Activated effector memory CD4-positive, alpha-beta T cell treated with anti-CD3 and anti-CD28 coated beads, Interleukin-2, amount 50 U/mL, for 16 hours (primary cell): ENCODE measurements at places on chromosomes 7 and 10.

DNA sequence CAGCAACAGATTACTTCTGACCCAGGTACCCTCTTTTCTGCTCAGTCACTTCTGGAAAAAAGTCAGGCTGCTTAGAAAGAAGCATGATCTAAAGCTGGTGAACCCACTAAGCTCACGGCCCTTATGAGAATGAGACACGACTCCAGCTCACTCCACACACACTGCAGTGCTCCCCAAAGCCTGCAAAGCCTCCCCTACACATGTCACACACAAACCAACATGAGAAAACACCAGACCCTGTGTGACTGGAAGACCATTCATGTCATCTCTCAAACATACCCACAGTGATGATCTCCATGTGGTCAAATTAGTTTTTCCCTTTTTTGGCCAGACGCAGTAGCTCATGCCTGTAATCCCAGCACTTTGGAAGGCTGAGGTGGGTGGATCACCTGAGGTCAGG lies 391 bp downstream of the ANKRD61 start:
- DNase-seq, result peak; percentile 24

- DNase-seq, result no peak
Observed at GRCh38 chr7:81846398-81846797, 76.6 kb upstream of the HGF start.

DNA sequence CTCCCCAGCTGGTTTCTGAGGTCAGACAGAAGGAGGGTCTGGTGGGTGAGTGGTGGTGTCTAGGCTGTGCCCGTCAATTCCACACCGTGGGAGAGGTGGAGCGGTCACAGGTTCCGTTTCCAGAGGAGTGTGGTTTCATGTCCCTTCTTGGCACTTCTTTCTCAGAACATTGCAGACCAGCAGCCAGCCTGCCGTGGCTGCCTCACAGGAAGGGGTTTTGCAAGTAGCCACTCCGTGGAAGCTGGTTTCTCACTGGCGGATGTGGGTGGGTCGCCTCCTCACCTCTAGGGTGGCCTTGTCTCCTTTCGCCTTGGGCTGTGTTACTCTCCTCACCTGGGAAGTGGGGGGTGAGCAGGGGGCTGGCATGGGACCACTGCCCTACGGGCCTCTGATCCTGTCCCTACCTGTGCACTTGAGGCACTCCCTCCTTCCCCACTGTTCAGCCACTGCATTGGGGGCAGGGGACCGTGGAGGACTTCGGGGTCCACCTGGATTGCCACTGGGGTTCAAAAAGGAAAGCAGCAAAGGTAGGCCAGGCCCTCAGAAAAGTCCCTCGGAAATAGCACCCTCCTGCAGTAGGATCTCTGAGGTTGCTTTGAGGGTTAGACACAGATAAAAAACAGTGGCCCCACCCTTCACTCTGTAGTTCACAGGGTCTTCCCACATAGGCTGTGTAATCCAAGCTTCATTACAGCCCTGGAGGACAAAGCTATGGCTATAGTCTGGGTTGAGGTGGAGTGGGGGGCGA lies 33.9 kb downstream of the TSPAN14 start:
- DNase-seq, result peak; percentile 84

GRCh38 chr7:6232534-6232933 lies 39.9 kb downstream of the CYTH3 start:
- DNase-seq, result no peak

DNA sequence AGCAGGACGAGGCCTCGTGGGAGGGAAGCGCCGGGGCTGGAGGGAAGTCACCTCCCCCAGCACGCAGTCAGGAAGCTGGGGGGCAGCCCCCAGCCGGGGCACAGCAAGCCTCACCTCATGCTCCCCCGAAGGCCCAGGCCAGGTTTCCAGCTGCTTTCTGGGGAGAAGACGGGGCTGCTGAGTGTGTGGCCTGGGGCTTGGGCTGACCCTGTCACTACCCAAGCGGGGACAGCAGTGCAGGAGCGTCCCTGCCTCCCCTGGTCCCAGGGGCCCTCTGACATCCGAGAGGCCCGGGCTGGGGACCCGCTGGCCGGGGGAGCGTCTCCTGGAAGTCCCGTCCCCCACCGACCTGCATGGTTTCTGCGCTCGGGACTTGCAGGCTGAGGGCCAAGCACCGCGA lies 19.7 kb upstream of the NKX6-2 start:
- DNase-seq, result no peak

GRCh38 chr10:79148452-79149344 lies 79.9 kb downstream of the ZMIZ1 start:
- DNase-seq, result no peak

GRCh38 chr10:106405141-106405540 lies 759.4 kb downstream of the SORCS1 start:
- DNase-seq, result no peak

DNA sequence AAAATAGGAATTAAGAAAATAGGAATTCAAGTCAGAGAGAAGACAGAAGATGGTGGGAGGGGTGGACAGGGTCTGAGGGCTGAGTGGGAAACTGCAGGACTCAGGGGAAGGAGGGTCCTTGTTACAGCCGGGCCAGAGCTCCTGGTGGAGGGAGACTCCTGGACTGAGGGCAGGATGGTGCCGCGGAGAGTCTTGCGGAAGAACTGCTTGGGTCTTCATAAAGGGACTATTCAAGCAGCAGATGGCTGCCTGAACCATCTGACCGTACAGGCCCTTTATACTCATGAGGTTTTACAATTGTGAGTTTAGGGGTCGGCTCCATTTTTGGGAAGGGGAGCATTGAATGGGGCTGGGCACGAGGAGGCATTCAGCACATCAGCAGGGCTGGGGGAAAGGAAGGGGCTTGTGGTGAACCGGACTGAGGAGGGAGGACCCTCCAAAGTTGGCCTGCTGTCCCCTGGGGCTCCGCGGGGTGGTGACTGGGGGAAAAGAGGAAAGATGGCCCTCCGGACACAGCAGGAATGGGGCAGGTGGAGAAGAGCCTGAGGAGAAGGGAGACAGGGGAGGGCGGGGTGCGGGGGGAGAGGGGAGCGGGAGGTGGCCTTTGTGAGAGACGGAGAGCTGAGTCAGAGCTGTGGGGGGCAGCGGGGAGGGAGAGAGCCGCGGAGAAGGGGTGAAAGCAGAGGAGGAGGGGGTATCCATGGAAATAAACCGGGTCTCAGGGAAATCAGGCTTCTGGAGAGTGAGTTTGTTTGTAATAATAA lies 1.5 kb downstream of the FAM131B start:
- no peak for DNase-seq

DNA sequence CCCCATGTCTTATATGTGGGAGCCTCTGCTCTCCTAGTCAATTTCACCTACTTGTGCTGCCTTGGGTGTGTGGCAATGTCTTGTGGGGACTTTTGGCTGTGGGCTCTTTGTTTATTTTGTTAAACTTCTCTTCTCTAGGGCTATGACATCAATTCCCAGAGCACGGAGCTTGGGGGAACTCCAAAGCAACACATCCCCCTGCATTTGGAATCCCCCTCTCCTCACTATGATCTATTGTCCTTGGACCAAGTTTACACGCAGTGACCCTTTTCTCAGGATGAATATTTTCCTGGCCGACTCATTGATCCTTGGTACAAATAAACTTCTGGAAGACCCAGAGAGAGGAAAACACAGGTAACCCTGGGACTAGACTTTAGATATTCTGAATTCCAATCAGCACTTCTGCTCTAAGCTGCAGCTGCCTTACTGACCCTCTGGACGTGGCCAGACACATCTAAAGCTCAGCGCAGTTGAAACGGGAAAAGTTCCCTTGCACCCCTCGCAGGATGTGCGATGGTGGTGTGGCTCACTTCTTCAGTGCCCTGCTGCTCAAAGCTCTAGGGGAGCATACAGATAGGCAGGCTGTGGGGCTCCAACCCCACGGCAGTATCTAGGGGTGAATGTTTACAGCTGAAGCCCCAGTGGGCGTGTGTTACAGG lies 110.8 kb downstream of the TMEM178B start:
- no peak for DNase-seq

- no peak for DNase-seq
Observed at GRCh38 chr7:47953822-47954221, 5.6 kb upstream of the PKD1L1 start.

- DNase-seq, result no peak
Observed at GRCh38 chr10:70222340-70222794, 10.9 kb downstream of the PPA1 start.

DNA sequence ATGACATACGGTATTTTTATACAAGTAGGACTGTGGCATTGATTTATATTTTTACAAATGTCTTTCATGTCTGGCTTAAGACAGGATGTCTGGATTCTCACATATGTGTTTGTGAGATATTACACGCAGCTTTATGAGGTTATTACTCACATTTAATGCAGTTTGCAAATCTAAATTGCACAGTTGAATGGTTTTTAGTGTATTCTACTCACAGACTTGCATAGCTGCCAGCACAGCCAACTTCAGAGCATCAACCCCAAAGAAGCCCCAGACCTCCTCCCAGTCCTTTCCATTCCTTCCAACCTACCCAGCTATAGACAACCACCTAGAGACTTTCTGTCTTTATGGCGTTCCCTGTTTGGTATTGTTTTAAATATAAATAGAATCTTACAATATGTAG lies 193.8 kb upstream of the SHH start:
- no peak for DNase-seq

DNA sequence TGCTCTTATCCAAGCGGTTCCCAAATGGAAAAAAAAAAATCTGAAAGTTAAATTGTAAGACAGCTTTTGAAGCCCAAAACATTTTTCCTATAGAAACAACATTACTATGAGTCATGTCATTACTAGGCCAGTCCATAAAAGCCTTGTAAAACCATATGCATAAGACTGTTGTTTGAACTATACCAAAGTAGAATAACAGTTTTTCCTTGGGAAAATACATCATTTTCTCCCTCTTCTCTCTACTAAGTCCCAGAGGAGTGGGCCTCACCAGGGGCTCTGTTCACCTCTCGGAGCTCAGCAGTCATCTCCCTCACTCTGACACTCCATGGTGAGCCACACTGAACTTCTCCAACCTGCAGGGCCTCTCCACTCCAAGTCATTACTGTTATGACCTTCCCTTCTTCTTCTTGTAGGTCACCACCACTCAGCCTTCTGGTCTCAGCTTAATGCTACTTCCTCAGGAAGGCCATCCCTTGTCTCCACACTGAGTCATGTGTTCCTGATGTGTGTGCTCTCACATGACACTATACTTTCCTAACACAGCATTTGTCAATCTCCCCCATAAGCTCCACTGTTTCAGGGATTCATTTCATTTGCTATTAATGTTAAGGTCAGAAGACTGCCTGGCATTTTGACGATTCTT lies 32.5 kb downstream of the ZNF438 start:
- DNase-seq, result no peak

DNA sequence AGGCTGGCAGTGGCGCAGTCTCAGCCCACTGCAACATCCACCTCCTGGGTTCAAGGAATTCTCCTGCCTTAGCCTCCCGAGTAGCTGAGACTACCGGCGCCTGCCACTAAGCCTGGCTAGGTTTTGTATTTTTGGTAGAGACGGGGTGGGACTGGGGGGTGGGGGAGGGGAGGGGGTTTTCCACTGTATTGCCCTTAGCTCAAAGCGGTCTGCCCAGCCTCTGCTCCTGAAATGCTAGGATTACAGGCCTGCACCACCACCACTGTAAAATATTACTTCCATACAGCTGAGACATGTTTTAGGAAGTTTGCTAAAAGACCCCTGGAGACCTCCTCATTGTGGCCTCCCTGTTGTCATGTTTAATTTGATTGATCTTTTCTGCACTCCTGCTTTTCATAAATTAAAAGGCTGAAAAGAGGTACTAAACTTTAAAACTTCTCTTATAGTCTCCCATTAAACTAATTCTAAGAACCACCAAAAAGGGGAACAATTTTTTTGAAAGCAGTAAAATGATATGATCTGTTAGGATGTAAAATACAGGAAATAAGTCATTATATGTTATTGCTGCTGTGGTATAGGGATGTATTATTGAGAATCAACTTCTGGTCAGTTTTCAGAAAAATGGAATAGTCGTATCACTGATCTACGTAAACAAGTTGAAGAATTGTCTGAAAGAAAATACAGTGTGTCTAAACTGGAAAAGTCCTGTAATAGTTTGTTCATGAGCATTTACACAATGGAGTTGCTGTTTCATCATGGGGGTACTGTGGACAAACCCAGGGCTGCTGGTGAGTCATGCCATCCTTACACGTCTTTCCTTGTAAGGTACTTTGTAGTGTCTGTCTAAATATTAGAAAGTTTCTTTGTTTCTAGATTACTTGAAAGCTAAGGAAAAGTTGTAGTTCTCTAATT lies 72.9 kb upstream of the TMEM248 start:
- DNase-seq, result no peak

DNA sequence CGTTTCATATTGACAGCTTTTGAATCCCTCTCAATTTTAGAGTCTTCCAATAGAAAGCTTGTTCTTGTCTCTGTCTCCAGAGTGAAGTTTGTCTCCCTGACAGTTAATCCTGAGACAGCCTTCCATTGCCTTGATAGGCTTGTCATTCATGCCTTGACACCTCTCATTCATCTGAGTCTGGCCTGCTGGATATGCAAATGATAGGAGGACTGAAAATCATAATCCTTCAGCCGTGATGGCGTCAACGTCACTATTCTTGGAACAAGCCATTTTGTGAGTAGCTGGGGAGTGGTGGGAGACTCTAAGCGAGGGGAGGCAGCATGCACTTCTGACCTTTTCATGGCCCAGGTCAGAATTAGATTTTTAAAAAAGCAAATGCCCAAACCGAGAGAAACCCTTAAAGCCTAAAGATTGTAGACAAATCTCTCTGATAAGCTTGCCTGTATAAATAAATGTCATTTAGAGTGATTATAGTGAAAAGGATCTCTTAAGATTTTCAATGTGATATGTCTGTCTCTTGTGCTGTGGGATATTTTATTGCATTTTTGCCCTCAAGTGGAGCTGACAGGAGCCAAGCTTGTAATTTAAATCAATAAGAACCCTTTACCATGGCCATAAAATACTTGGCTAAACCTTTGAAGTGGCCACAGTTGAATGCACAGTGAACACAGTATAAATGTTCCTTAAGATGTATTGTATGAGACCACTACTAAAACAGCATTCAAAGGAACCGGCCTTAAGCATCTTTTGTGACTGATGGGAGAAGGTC lies 148.8 kb downstream of the SNX10 start:
- no peak for DNase-seq

- no peak for DNase-seq
Observed at GRCh38 chr7:15580604-15581351, 19.0 kb upstream of the AGMO start.

GRCh38 chr10:17659365-17659764 lies 15.4 kb downstream of the STAM start:
- no peak for DNase-seq

- no peak for DNase-seq
Observed at GRCh38 chr10:112778579-112778978, 171.5 kb upstream of the TCF7L2 start.

DNA sequence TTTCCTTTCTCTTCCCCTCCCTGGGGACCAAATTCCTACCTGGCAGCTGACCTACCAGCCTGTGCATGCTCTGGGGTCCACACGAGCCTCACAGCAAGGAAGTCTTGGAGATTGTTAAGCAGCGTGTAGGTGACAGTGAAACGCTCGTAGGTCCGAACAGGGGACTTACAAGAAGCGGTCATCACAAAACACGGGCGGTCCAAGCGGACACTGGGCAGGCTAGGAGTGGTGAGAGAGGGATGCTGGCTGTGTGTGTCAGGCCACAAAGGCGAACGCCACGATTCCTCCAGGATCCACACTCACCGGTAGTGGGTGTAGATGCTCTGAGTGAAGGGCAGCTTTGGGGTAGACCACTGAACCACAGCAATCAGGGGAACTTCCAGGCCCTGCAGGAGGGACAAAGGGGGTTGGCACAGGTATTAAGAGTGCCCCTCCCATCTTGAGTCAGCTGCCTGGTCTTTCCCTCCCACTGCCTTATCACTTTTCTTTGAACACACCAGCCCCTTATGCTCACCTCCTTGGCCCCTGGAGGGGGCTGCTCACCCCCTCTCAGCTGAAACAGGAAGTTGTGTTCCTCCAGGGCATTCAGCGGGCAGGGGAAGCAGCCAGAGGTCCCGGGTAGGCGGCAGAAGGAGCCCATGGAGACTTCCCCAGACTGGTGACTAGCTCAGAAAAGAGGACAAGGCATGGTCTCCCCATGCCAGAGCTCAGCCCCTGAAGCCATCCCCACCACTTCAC lies 2.0 kb downstream of the TRAPPC14 start:
- no peak for DNase-seq
